Activated T-helper 1 cell treated with anti-CD3 and anti-CD28 coated beads, Interleukin-12 subunit alpha, Interleukin-12 subunit beta, Interleukin-2, Interleukin-4 antibody, amounts not matched to agents 30 ng/mL and 10 ng/mL and 1 ng/mL, durations not matched to agents 14 hours and 24 hours and 36 hours (primary cell): ENCODE measurements at places on chromosomes 4 and X. TPM values are rescaled to one million over a fixed set of nuclear protein-coding genes. Genes with fewer than 3 reads are reported as not detected.

PLP2 gene
- total RNA-seq = 72.9 and 73.2 TPM in 2 replicates

ODAPH gene
- total RNA-seq = 0.54 and 1.4 TPM in 2 replicates

MSANTD1 gene
- total RNA-seq = 0.73 and 1.2 TPM in 2 replicates

KCNIP4 gene
- not detected in 2 replicates for total RNA-seq

SLC9B1 gene
- total RNA-seq = 0.51 and 0.52 TPM in 2 replicates

MAGEA12 gene
- total RNA-seq = not detected in 2 replicates

- H3K4me3 ChIP-seq = no peak overlapping the region
- no peaks in the 10 kb centered on the region for H3K4me1 ChIP-seq
- H3K27ac ChIP-seq = no peak overlapping the region
- H3K36me3 ChIP-seq = no peaks in the 10 kb centered on the region
- DNase-seq = no peak
Measured at GRCh38 chr4:83850435-83850834, 314.5 kb downstream of the GPAT3 start.

DNA sequence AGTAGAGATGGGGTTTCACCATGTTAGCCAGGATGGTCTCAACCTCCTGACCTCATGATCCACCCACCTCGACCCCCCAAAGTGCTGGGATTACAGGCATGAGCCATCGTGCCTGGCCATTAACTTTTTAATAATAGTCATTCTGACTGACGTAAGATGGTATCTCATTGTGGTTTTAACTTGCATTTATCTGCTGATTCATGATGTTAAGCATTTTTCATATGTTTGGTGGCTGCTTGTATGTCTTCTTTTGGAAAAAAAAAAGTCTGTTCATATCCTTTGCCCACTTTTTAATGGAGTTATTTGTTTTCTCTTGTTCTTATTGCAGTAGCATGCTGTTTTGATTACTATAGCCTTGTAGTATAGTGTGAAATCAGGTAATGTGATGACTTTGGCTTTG lies 45.8 kb downstream of the ANXA10 start:
- H3K4me3 ChIP-seq = no peak overlapping the region
- no peaks in the 10 kb centered on the region for H3K36me3 ChIP-seq
- peaks cover 9% of the 10 kb centered on the region for H3K27me3 ChIP-seq
- H3K4me1 ChIP-seq = no peaks in the 10 kb centered on the region
- H3K27ac ChIP-seq = no peak overlapping the region
- DNase-seq = no peak

GRCh38 chrX:40060356-40060845 lies 37.4 kb downstream of the BCOR start:
- H3K4me3 ChIP-seq = no peak overlapping the region
- H3K27ac ChIP-seq = no peak overlapping the region
- no peak for DNase-seq
- H3K27me3 ChIP-seq = no peaks in the 10 kb centered on the region

GRCh38 chr4:115356176-115356575 lies 242.8 kb upstream of the NDST4 start:
- H3K4me1 ChIP-seq = no peaks in the 10 kb centered on the region
- H3K36me3 ChIP-seq = no peaks in the 10 kb centered on the region
- H3K4me3 ChIP-seq = no peak overlapping the region
- DNase-seq = no peak
- H3K27me3 ChIP-seq = no peaks in the 10 kb centered on the region

DNA sequence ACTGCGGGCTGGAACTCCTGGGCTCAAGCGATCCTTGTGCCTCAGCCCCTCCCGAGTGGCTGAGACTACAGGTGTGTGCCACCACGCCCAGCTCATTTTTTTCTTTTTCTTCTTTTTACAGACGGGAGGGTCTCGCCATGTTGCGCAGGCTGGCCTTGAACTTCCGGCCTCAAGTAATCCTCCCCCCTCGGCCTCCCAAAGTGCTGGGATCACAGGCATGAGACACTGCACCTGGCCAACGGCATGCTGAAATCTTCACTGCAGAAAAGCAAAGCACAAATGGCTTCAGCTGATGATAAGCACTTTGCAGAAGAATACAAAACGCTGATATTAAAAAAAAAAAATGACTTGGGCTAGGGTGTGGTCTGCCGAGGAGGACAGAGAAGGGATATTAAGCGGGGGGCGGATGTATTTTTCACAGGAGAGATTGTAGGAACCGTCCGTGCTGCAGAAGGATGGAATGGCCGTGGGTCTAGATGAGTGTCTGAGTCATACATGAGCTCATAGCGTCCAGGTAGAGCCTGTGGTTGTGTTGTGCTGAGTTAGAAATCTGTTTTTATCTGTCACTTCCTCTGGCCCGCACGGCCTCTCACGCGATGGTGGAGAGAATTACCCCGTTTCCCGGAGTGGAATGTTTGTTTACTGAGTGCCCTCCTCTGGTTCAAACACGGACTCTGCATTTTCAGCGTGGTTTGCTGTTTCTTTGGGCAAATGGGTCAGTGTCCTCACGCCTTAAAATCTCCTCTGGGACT lies 8.5 kb upstream of the AKAP17A start:
- no peaks in the 10 kb centered on the region for H3K36me3 ChIP-seq
- peaks cover 19% of the 10 kb centered on the region for H3K4me1 ChIP-seq
- peak; percentile 46 for DNase-seq
- peak overlapping the region; percentile 35 for H3K4me3 ChIP-seq
- H3K27me3 ChIP-seq = no peaks in the 10 kb centered on the region

DNA sequence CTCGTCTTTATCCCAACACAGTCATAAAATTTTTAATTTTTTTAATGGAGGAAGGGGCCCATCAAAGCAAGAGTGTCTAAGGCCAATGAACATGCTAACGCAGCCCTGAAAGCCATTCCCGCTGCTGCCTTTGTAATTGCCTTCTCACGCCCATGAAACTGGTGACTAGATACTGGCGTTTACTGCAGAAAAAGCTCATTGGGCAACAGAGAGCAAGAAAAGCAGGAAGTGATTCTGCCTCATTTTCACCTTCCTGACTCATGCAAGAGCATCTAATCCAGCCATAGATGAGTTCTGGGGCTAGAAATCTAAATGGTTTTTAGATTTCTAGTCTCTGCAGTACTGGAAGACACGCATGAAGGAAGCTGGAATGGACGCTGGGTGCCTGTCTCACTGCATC lies 72.5 kb downstream of the ANXA3 start:
- H3K36me3 ChIP-seq = no peaks in the 10 kb centered on the region
- peaks cover 29% of the 10 kb centered on the region for H3K4me1 ChIP-seq
- no peaks in the 10 kb centered on the region for H3K27me3 ChIP-seq
- no peak overlapping the region for H3K27ac ChIP-seq
